ENCODE measurements at places on chromosomes 13 and 19. TPM values are rescaled to one million over a fixed set of nuclear protein-coding genes. Genes with fewer than 3 reads are reported as not detected.

Gene LHB
- total RNA-seq: not detected

Gene CACNA1A
- 0.58 TPM for total RNA-seq

Gene ZNF470
- 5.5 TPM for total RNA-seq

DNA sequence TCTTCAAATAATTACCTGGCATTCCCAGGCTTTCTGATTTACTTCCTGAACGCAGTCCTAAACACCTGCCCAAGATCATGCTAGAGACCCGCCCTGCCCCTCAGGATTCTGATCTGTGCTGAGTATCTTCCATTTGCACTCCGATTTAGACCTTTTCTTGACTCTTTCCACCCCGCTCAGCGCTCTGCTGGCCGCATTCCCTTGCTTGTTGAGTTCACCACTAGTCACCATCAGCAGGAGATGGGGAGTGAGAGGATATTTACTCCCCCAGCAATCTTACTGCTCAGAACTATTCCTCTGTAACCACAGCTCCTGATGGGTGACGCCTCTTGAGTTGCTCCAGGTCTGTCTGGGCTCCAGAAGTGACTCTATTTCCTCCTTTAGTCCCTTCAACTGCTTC lies 419.4 kb upstream of the MIR17HG start:
- DNase-seq: no peak
- no peak overlapping the region for H3K27ac ChIP-seq

DNA sequence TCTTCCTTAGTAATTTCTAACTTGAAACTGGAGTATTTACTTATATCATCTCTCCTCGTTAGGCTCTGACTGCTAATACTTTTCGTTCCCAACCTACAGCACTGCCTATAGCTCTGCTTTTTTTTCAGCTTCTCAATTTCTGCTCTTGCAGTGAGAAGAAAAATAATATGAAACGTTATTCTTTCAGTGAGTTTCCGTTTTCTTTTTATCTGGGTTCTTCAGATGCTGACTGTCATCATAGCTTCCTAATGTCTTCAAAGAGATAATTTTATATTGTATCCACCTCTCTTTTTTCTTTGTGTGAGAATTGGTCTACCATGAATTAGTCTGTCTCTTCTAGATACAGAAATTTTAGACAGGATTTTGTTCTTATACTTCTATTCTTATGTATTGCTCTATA lies 454.9 kb downstream of the LMO7 start:
- no peak overlapping the region for H3K4me3 ChIP-seq
- no peaks in the 10 kb centered on the region for H3K36me3 ChIP-seq
- no peak for DNase-seq

DNA sequence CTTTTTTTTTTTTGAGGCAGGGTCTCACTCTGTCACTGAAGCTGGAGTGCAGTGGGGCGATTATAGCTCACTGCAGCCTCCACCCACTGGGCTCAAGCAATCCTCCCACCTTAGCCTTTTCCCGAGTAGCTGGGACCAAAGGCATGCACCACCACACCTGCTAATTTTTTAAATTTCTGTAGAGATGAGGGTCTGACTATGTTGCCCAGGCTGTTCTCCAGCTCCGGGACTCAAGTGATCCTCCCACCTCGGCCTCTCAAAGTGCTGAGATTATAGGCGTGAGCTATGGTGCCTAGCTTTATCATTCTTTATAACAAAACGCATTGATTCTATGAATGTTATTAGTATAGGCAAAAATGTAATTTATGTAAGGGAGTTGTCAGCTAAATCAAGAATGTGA lies 17.9 kb upstream of the LYPD3 start:
- no peaks in the 10 kb centered on the region for H3K4me1 ChIP-seq
- H3K36me3 ChIP-seq: no peaks in the 10 kb centered on the region
- no peak overlapping the region for H3K4me3 ChIP-seq
- H3K27ac ChIP-seq: no peak overlapping the region
- no peak for DNase-seq

- H3K27me3 ChIP-seq: peaks cover 63% of the 10 kb centered on the region
- no peak overlapping the region for H3K27ac ChIP-seq
- H3K36me3 ChIP-seq: peaks cover 19% of the 10 kb centered on the region
- H3K4me1 ChIP-seq: peaks cover 30% of the 10 kb centered on the region
- no peak for DNase-seq
- no peak overlapping the region for H3K4me3 ChIP-seq
Measured at GRCh38 chr19:55352040-55352439, 2.5 kb downstream of the COX6B2 start.

- H3K36me3 ChIP-seq: no peaks in the 10 kb centered on the region
- H3K27me3 ChIP-seq: no peaks in the 10 kb centered on the region
- H3K4me3 ChIP-seq: no peak overlapping the region
- no peak overlapping the region for H3K27ac ChIP-seq
- DNase-seq: no peak
- no peaks in the 10 kb centered on the region for H3K4me1 ChIP-seq
Measured at GRCh38 chr13:101893021-101893420, 440.5 kb downstream of the ITGBL1 start.

DNA sequence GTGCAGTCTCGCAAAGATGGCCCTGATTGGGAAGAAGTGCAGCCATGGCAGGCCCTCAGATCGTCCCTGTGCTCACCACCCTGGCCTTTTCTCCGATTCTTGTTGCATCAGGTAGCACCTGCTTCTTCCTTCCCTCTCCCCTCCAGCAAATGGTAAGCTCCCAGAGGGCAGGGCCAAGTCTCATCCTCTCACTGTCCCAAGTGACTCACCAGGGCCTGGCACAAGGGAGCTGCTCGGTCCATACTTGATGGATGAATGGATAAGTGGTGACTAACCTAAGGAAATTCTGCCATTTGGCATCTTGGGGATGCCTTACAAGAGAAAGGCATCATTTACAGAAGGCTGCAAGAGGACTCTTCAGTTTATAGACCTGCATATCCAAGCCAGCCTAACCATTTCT lies 84.9 kb downstream of the ZIC5 start:
- H3K36me3 ChIP-seq: no peaks in the 10 kb centered on the region
- H3K27me3 ChIP-seq: peaks cover 10% of the 10 kb centered on the region
- H3K27ac ChIP-seq: no peak overlapping the region
- DNase-seq: no peak
- H3K4me1 ChIP-seq: no peaks in the 10 kb centered on the region

DNA sequence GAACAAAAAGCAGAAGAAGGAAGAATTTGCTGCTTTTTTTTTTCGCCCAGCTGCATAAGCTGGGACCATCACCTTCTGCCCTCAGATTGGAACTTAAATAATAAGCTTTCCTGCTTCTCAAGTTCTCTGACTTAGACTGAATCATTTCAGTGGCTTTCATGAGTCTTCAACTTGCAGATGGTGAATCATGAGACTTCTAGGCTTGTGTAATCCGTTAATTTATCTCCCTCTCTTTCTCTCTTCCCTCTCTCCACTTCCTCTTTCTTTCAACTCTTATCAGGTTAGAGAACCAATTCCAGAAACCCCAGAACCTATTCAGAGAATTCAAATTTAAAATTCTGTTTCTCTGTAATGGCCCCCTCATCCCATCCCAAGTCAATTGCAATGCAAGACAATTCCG lies 1153.7 kb downstream of the PCDH9 start:
- H3K27me3 ChIP-seq: no peaks in the 10 kb centered on the region
- no peak for DNase-seq
- H3K27ac ChIP-seq: no peak overlapping the region
- H3K4me3 ChIP-seq: no peak overlapping the region
- H3K4me1 ChIP-seq: no peaks in the 10 kb centered on the region

DNA sequence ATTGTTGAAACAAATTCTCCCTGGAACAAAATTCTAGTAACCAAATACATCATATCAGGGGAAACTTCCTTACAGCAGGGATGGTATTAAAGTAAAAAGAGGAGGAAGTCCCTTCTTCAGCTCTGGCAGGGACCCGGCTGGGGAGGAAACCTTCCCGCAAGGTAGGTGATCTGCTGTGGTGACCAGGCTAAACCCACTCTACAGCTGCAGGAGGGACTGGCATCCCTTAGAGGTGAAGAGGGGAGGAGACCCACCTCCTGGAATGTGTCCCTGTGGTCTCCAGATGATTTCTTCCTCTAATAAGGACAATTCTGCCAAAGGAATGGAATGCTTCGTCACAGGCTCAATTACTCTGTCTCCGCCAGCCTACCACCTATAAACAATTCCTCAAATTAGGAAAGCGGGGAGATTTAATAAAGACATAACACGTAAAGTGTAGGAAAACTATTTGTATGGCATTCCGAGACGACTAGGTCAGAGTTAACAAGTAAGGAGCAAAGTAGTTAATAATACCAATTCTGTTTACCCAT lies 637 bp upstream of the PDS5B start:
- H3K4me3 ChIP-seq: peak overlapping the region; percentile 38
- H3K4me1 ChIP-seq: peaks cover 7% of the 10 kb centered on the region
- peak; percentile 56 for DNase-seq
- H3K27ac ChIP-seq: peak overlapping the region; percentile 74
